ENCODE measurements at places on chromosomes 16 and 17.

- DNase-seq = no peak
These were observed 110.0 kb downstream of the GAS7 start for GRCh38 chr17:10088444-10088843.

DNA sequence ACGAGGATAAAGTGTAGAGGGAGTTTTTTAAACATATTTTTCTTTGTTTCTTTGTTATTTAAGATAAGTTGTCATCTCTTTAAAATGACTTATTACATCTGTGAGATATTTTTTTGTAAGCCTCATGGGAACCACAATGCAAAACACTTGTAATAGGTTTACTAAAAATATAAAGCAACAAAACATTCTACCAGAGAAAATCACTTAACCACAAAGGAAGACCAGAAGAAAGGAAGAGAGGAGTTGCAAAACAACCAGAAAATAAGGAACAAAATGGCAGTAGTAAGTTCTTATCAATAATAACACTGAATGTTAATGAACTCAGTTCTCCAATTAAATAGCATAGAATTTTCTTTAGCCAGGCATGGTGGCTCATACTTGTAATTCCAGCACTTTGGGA lies 22.9 kb downstream of the DHRS7B start:
- DNase-seq = no peak

DNA sequence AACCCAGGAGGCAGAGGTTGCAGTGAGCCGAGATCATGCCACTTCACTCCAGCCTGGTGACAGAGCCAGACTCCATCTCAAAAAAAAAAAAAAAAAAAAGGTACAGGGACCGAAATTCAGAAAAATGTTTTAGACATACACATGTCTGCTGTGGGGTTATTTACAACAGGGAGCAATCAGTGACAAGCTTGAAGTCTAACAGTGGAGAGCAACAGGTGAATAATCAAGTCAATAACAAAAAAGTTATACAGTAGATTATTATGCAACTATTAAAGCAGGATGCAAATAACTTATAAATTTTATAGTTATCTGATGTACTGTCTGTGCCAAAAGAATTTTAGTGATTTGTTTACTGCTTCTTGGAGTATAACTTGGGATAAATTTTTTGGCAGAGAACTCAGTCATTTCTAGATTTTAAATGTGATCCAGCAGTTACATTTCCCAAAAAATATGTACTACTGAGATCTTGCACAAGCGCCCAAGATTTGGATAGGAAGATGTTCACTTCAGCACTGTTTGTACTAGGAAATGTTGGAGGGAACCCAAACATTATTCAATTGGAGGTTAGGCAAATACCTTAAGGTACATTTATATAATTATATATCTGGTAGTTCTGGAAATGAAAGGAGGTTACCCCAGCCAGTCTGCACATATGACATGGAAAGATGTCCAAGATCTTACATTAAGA lies 34.1 kb downstream of the EEF2K start:
- no peak for DNase-seq

DNA sequence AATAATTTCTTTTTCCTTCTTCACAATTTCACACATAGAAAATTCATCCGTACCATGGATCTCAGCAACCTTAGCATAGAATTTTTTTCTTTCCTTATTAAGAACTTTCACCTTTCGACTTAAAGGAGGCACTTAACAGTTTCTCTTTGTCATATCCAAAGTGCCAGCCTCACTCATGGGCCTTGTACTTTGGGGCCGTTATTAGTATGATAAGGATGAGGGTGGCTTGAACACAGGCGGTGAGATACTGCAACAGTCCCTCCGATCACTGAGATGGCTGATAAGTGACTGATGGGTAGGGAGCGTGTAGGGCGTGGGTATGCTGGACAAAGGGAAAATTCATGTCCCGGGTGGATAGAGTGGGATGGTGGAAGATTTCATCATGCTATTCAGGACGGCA lies 85.3 kb downstream of the OR1D5 start:
- DNase-seq = no peak

GRCh38 chr17:31544186-31544585 lies 152.7 kb downstream of the RAB11FIP4 start:
- DNase-seq = no peak

DNA sequence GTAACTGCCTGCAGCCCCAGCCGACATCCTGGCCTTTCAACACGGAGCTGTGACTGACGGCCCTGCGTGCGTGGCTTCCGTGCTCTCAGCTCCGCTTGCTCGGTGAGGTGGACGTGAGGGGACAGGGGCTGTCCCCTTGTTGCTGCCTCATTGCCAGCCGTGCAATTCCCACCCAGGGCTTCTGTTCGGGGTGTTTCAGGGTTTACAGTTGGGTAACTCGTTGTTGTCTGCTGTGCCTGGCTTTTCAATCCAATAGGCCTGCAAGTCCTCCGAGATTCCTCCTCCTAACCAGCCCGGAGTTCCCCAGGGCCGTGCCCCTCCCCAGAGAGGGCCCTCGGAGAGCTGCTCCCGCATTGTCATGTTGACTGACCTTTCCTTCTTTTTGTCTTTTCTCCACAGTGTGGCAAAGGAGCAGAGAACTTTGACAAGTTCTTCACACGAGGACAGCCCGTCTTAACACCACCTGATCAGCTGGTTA lies 31.4 kb upstream of the CACNG5 start:
- DNase-seq = no peak
